A549 treated with ZK216348 at 1 μM for 4 hours (cell line): ENCODE measurements at places on chromosomes 16 and 17. TPM values are rescaled to one million over a fixed set of nuclear protein-coding genes. Genes with fewer than 3 reads are reported as not detected.

The SLC5A11 gene
- total RNA-seq, result 0.42 to 0.73 TPM (median 0.60 TPM) in 5 replicates

The TBC1D3C gene
- not detected in 5 replicates for total RNA-seq

The CNTROB gene
- 35.7 to 46.0 TPM (median 44.6 TPM) in 5 replicates for total RNA-seq

The TNFSF12 gene
- 7.8 to 14.5 TPM (median 12.5 TPM) in 5 replicates for total RNA-seq

The ARL17A gene
- total RNA-seq, result 4.1 to 5.9 TPM (median 4.9 TPM) in 5 replicates

The DVL2 gene
- 23.8 to 44.5 TPM (median 38.9 TPM) in 5 replicates for total RNA-seq

The SLC16A6 gene
- total RNA-seq, result 0.25 to 0.63 TPM (median 0.43 TPM) in 5 replicates

The WWP2 gene
- total RNA-seq, result 19.0 to 23.3 TPM (median 21.4 TPM) in 5 replicates

The RUNDC3A gene
- total RNA-seq, result 0.74 to 1.3 TPM (median 0.90 TPM) in 5 replicates

The NPW gene
- 0.65 to 1.6 TPM (median 1.1 TPM) in 4 of 5 replicates, not detected in the other for total RNA-seq

The ATP2A1 gene
- 1.3 to 2.5 TPM (median 1.9 TPM) in 5 replicates for total RNA-seq
